ENCODE measurements at places on chromosomes 7 and 10.

GRCh38 chr10:118002581-118002980 lies 44.2 kb downstream of the RAB11FIP2 start:
- peak; percentile 76 for DNase-seq

GRCh38 chr7:71976645-71977044 lies 435.5 kb downstream of the CALN1 start:
- no peak for DNase-seq

GRCh38 chr7:18498341-18498740 lies 2.8 kb downstream of the HDAC9 start:
- DNase-seq, result no peak

DNA sequence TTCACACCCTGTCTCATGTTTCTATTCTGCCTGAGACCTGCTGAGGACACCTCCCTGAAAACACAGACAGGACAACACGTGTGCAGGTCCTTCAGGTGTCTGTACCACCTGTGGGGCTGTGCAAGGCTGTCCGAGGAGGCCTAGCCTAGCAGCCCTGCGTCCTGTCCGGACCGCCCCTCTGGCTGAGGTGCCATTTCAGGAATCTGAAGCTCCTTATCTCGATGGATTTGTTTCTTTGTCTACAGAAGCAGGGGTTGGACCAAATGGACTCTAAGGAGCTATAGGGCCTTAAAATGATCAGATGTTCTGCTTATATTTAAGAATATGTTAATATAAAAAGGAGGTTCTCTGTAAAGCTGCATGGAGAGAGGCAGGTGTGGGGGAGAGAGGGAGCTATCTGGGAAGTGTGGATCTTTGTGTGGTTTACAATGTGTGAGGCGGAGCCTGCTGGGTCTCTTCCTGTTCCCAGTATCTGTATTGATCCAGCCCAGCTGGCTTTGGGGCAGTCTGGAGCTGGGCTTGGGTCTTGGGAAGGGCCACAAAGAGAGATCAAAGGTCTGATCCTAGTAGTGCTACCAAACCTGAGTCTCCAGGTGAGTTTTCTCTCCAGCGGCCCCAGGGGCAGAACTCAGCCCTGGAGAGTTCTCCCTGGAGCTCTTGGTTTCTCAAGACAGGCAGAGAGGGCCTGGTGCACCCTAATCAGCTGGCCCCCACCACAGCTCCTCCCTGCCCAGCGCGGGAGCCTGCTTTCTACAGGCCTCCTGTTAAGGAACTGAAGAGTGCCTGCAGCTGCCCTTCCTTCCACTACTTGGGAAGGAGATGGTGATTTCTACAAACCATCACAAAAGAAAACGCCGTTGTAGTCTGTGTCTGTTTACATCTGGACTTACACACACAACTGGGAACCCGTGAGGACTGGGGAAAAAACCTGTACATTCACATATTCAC lies 3.4 kb upstream of the MNX1 start:
- no peak for DNase-seq

DNA sequence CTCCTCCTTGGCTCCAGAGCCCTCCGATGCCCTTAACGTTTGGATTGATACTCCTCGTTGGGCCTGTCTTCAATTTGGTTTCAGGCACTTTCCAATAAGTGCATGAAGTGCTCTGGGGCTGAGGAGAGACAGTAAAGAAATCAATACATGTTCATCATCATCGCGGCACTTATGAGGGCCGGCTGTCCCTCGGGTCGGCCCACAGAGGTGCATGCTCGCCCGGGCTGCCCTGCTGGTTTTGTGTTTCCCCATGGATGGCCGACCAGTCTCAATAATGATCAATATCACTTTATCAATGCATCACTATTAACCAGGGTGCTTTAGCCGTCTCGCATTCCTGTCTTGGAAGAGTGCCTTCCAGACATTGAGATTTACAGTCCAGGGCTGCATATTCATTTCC lies 154.2 kb downstream of the EBF3 start:
- DNase-seq, result no peak

All from fibroblast of skin of abdomen (primary cell).